GM23338 (cell line): ENCODE measurements at places on chromosomes 3 and 15. TPM values are rescaled to one million over a fixed set of nuclear protein-coding genes. Genes with fewer than 3 reads are reported as not detected.

The TMEM41A gene
- 12.4 and 13.7 TPM in 2 replicates for total RNA-seq

DNA sequence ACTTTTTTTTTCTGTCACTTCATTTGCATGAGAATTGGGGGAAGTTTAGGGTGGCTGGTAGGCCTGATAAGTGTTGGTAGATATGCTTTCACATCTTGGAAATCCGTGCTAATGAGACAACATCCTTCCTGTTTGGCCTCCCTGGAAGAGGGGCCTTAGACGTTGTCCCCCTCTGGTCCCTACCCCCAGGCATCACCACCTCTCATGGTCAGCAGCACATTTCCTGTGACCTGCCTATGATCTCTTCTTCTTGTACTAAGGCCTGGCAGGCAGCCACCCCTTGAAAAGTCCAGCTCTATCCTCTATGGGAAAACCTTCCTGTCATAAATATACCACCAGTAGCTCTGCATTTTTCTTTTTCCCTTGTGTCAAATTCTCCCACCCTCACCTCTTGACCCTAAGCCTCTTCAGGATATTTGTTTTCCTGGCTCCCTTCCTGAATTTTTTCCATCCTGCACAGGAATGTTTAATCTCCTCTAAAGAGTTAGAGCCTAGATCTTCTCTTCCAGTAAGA is 107.8 kb downstream of the SNRK start:
- no peaks in the 10 kb centered on the region for H3K4me1 ChIP-seq
- H3K4me3 ChIP-seq: no peak overlapping the region
- DNase-seq: no peak

- H3K27me3 ChIP-seq: no peaks in the 10 kb centered on the region
- H3K36me3 ChIP-seq: peaks cover 7% of the 10 kb centered on the region
- no peak for DNase-seq
- peaks cover 22% of the 10 kb centered on the region for H3K4me1 ChIP-seq
Observed at GRCh38 chr15:40958723-40959122, 5.5 kb downstream of the CHAC1 start.

DNA sequence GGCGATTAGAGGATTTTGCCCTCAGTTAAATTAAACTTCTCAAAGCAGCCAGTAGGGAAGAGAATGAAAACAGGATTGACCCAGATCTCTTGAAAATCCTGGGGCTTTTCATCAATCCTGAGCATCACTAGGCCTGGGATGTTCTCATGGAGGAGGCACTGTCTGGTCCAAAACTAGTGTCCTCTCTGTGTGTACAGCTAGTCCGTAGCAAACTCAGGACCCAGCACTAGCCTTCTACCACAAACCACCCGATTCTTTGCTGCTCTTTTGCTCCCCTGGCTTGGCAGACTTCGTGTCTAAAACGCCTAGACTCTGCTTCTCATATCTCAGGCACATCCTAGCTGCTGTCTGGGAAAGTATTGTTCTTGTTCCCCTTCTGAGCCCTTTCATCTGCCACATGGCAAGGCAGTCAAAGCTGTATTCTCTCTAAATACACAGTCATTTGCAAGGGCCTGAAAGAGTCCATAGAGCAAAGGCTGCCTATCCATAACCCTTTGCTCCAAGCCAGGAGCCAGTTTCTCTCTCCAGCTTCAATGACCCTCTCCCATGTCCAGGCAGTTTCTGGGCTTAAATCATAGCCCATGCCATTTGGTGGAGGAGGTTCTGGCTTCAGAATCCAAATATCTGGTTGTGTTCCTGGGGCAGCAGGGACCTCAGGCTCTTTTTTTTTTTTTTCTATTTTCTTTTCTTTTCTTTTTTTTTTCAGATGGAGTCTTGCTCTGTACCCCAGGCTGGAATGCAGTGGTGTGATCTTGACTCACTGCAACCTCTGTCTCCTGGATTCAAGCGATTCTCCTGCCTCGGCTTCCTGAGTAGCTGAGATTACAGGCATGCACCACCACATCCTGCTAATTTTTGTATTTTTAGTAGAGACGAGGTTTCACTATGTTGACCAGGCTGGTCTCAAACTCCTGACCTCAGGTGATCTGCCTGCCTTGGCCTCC is 52.4 kb downstream of the CDC25A start:
- H3K4me3 ChIP-seq: no peak overlapping the region
- H3K27me3 ChIP-seq: no peaks in the 10 kb centered on the region
- DNase-seq: no peak
- no peaks in the 10 kb centered on the region for H3K4me1 ChIP-seq
- no peaks in the 10 kb centered on the region for H3K36me3 ChIP-seq

- H3K27me3 ChIP-seq: no peaks in the 10 kb centered on the region
- no peak overlapping the region for H3K4me3 ChIP-seq
- DNase-seq: no peak
Observed at GRCh38 chr3:23762214-23762613, 43.5 kb upstream of the UBE2E1 start.

The BBX gene
- 35.2 and 82.2 TPM in 2 replicates for total RNA-seq

GRCh38 chr3:196198771-196199753 is 12.1 kb downstream of the ZDHHC19 start:
- H3K36me3 ChIP-seq: no peaks in the 10 kb centered on the region
- peak; percentile 64 for DNase-seq
- no peak overlapping the region for H3K27ac ChIP-seq
- no peak overlapping the region for H3K4me3 ChIP-seq

GRCh38 chr3:147404800-147405230 is 1.5 kb downstream of the ZIC4 start:
- H3K36me3 ChIP-seq: no peaks in the 10 kb centered on the region
- peaks cover 98% of the 10 kb centered on the region for H3K27me3 ChIP-seq
- DNase-seq: peak; percentile 61
- peaks cover 82% of the 10 kb centered on the region for H3K4me1 ChIP-seq
- H3K4me3 ChIP-seq: peak overlapping the region; percentile 71

The TMEM40 gene
- 0.14 TPM in 1 of 2 replicates, not detected in the other for total RNA-seq

- DNase-seq: peak; percentile 64
- H3K4me3 ChIP-seq: no peak overlapping the region
- H3K27me3 ChIP-seq: no peaks in the 10 kb centered on the region
- no peak overlapping the region for H3K27ac ChIP-seq
- no peaks in the 10 kb centered on the region for H3K36me3 ChIP-seq
Observed at GRCh38 chr3:31345581-31345980, 187.1 kb upstream of the STT3B start.

DNA sequence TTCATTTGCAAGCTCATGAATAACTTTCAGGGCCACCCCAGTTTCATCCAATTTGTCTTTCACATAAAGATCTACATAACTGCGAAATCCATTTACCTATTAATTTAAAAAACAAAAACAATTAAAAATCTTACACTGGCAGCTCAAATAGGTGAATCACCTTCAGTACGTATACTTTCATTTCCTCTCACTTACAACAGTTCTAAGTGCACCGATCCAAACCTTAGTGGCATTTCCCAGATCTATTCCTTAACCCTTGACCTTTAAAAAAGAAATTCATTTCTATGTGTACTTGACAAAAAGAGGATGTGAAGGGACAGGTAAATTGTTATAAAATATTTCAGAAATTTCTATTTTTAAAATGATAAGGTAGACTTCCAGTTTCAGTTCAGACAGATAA is 30.8 kb downstream of the TOP2B start:
- H3K36me3 ChIP-seq: peaks cover 14% of the 10 kb centered on the region; the same call in 1 of the 2 replicates
- peaks cover 18% of the 10 kb centered on the region; the same call in 1 of the 2 replicates for H3K4me1 ChIP-seq
- H3K27me3 ChIP-seq: no peaks in the 10 kb centered on the region
- no peak overlapping the region for H3K4me3 ChIP-seq
- H3K27ac ChIP-seq: no peak overlapping the region

The GADL1 gene
- total RNA-seq: 0.35 and 0.97 TPM in 2 replicates

- peaks cover 7% of the 10 kb centered on the region; the same call in 1 of the 2 replicates for H3K27me3 ChIP-seq
- no peaks in the 10 kb centered on the region for H3K36me3 ChIP-seq
- H3K4me1 ChIP-seq: peaks cover 5% of the 10 kb centered on the region; the same call in 1 of the 2 replicates
- no peak overlapping the region for H3K27ac ChIP-seq
- DNase-seq: no peak
- H3K4me3 ChIP-seq: no peak overlapping the region
Observed at GRCh38 chr3:52315006-52315405, 1.1 kb upstream of the DNAH1 start.

DNA sequence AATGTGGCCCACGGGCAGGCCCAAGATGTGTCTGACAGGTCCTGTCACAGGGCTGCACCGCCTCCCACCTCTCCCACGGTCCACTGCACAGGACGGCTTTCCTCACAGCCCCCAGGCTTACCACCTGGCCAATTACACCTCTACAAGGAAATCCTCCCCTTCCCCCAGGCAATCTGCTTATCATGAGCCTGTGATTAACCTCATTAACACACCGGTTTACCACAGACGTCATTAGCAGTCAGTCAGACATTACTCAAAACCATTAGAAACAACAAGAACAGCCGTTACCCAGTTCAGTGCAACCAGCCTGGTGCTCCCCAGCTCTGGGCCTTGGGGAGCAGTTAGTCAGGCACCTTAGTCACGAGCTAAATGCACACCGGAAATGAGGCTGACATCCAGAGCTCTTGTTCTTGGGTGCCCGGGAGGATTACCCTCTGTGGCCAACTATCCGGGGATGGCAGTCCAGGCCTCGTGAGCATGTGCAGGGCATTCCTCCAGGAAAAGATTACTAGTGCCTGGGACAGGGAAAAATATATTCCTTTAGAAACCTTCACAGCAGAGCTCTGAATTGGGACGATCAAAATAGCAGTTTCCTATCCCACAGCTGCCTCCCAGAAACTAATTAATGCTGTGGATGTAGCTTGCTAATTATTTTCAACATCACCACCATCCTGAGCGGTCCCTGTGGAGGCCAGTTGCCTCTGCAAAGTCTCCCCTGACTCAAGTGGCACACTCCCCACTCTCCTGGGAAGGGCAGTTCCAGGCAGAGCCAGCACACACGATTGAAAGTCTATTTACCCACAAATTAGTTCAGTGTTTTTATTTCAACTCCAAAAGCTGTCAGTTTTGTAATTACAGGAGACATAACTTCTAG is 117.4 kb upstream of the ZBED2 start:
- H3K36me3 ChIP-seq: no peaks in the 10 kb centered on the region
- no peak overlapping the region for H3K27ac ChIP-seq
- no peaks in the 10 kb centered on the region for H3K4me1 ChIP-seq
- H3K27me3 ChIP-seq: no peaks in the 10 kb centered on the region

- H3K36me3 ChIP-seq: no peaks in the 10 kb centered on the region
- no peak for DNase-seq
- no peak overlapping the region for H3K27ac ChIP-seq
Observed at GRCh38 chr3:41106691-41107090, 92.6 kb upstream of the CTNNB1 start.

GRCh38 chr15:55289011-55289745 is 435 bp downstream of the RAB27A start:
- peak overlapping the region; percentile 89 for H3K4me3 ChIP-seq
- H3K4me1 ChIP-seq: peaks cover 6% of the 10 kb centered on the region
- peak; percentile 57 for DNase-seq
- H3K27ac ChIP-seq: no peak overlapping the region

The SCG5 gene
- 48.1 and 49.2 TPM in 2 replicates for total RNA-seq

DNA sequence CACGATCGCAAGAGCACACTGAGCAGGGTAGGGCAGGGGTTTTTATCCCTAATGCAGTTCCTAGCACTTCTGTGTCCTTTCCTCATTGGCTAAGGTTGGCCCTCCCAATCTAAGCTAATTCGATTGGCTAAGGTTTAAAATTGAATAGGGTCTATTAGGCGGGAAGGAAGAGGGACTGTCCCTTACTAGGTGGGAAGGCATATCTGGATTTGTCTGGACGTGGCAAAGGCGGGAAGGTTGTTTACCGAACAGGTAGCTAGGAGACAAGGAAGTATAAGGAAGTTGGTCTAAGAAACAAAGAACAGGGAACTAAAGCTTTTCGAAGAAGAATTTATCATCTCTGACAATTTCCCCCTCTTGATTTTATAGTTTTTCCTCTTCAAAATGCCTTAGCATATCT is 24.8 kb upstream of the ATG7 start:
- no peaks in the 10 kb centered on the region for H3K27me3 ChIP-seq
- H3K36me3 ChIP-seq: no peaks in the 10 kb centered on the region
- H3K27ac ChIP-seq: no peak overlapping the region
- no peaks in the 10 kb centered on the region for H3K4me1 ChIP-seq
- H3K4me3 ChIP-seq: no peak overlapping the region

- no peak overlapping the region for H3K27ac ChIP-seq
- no peak for DNase-seq
- H3K4me3 ChIP-seq: no peak overlapping the region
Observed at GRCh38 chr3:123536153-123536895, 48.5 kb downstream of the HACD2 start.

The FOXL2NB gene
- total RNA-seq: 10.0 and 15.6 TPM in 2 replicates

DNA sequence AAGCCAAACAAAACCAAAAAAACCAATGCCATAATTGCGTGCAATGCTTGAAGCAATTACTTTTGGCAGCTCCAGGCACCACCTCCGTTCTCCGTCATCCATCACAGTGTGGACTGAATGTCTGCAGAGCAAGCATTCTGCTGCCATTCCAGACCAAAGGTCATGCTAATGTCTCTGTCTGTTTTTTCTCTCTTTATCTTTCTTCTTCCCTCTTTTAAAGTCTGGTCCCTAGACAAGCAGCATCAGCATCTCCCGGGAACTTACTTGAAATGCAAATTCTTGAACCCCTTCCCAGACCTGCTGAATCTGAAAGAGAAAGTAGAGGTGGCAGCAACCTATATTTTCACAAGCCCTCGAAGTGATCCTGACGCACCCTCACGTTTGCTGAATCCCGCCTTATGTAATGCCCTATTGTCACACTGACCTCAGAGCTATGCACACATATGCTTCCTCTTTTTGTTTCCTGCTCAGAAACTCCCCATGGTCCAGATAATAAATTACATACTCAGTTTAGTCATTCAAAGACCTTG is 297.3 kb upstream of the PROK2 start:
- no peaks in the 10 kb centered on the region for H3K36me3 ChIP-seq
- H3K4me3 ChIP-seq: no peak overlapping the region

The FBXL2 gene
- 4.4 and 5.7 TPM in 2 replicates for total RNA-seq

- H3K4me1 ChIP-seq: no peaks in the 10 kb centered on the region
- no peak overlapping the region for H3K27ac ChIP-seq
- H3K36me3 ChIP-seq: no peaks in the 10 kb centered on the region
- H3K27me3 ChIP-seq: no peaks in the 10 kb centered on the region
Observed at GRCh38 chr3:69370901-69371301, 15.0 kb downstream of the FRMD4B start.

The ZPLD1 gene
- not detected in 2 replicates for total RNA-seq

- DNase-seq: no peak
- H3K27ac ChIP-seq: no peak overlapping the region
- H3K27me3 ChIP-seq: no peaks in the 10 kb centered on the region
- H3K4me3 ChIP-seq: no peak overlapping the region
- no peaks in the 10 kb centered on the region for H3K36me3 ChIP-seq
Observed at GRCh38 chr3:13607821-13608597, 59.1 kb downstream of the FBLN2 start.

GRCh38 chr15:81253846-81254245 is 57.2 kb downstream of the IL16 start:
- no peak overlapping the region for H3K27ac ChIP-seq
- H3K27me3 ChIP-seq: no peaks in the 10 kb centered on the region
- H3K36me3 ChIP-seq: no peaks in the 10 kb centered on the region
- no peaks in the 10 kb centered on the region for H3K4me1 ChIP-seq
